ENCODE measurements at places on chromosomes 1 and 21. TPM values are rescaled to one million over a fixed set of nuclear protein-coding genes. Genes with fewer than 3 reads are reported as not detected.

DNA sequence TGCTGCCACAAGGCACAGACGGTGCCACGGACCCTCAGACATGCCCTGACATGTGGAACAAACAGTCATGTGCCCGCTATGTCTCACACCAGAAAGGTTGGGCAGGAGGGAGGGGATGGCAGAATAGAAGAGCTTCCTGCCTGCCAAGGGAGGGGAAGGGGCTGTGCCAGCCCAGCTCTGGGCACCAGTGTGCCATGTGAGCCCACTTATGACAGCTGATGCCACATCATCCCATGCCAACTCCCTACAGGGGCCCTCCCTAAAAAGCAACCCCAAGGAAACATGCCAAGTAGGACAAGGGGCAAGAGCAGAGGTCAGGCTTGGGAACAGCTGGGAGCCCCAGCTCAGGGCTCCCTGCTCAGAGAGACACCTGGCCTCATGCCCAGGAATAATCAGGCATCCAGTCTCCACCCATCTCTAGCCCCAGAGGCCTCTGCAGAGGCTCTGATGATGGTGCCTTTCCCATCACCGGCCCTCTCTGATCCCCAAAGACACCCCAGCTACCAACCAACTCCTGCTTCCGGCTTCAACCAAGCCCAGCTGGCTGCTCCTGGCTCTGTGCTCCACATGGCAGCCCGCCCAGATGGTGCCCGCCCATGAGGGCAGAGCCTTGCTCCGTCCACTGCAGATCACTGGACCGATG lies 10.3 kb downstream of the ADGRB2 start:
- DNase-seq: no peak

GRCh38 chr1:221765527-221765926 lies 23.6 kb upstream of the DUSP10 start:
- no peak for DNase-seq

- DNase-seq: no peak
These were observed 172.9 kb downstream of the SDCCAG8 start for GRCh38 chr1:243428617-243429342.

AGT gene
- total RNA-seq: not detected

Measured in SJSA1 (cell line).